COR-L47 (cell line): ENCODE measurements at places on chromosomes 4 and X.

GRCh38 chr4:24230955-24231354 lies 341.1 kb upstream of the PPARGC1A start:
- no peak for DNase-seq

DNA sequence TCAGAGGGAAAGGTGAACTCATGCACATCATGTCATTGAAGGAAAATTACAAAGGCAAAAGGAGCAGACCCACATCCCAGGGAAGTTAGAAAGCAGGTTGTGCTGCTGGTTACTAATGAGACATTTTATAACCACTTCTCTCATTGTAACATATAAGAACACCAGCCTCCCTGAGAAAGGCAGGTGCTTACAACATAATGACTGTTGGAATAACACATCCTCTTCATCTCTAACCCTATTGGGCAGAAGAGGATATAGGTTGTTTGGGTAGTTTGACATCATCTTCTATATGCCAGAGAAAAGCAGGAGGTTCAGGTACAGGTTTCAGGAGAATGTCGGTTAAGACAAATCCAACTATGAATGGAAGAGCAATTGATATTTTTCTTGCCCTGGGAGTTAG lies 77.6 kb downstream of the MAOA start:
- DNase-seq = no peak

DNA sequence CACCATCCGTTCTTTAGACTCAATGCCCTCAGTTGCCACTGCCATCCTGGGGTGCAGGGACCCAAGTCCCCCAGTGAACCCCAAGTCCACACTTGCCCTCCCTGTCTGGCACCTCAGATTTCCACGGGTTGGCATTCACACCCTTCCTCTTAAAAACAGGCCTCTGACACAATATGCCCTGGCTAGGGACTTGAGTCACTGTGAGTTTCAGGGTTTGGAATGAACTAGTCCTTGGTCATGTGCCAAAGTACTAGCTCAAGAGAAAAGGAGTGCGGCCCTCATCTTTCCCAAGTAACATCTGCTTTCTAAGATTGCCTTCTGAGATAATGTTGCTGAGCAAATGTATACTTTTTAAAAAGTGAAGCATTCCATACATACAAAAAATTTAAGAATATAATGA lies 134.0 kb downstream of the MID1 start:
- DNase-seq = no peak

GRCh38 chr4:78360466-78360865 lies 191.1 kb upstream of the ANXA3 start:
- no peak for DNase-seq

DNA sequence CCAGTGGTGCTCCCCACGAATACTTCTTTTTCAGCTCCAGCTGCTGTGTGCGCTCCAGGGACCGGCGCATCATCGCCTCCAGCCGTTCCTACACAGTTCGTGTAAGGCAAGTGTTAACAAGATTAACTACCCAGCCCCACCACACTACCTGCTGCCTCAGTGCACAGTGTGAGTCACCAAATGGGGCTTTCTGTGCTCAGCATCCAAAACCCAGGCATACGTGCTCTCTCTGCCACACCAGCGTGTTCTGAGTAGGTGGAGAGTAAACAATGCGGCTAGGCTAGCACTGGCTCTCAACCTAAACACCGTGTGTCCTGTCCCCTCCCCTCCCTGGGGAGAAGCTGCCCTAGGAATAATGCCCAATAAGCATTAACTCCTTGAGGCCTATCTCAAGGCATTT lies 60.0 kb downstream of the MAP7D2 start:
- DNase-seq = no peak

DNA sequence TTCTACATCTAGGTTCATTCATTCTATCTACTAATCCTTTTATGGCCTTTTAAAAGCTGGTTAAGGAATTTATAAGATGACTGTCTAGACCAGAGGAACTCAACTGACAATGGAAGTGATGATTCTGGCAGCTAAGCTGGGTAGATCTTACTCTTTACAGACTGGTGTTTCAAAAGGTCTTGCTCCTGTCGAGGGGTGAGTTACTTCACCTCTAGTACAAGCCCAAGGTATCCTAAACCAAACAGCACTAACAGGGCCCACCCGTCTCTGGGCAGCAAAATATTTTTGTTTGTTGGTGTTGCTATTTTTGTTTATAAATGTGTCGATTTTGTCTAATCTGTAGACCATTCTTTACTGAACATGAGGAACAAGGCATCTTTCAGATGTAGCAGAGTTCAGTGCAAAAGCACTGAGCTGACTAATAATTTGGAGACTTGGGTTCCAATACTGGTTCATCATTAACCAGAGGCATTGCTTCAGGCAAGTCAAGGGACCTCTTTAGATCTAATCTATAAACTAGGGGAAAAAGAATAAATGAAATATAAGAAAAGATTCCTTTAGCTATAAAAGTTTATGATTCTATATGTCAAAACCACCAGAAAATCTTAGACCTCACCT lies 90.3 kb upstream of the FRG1 start:
- no peak for DNase-seq

DNA sequence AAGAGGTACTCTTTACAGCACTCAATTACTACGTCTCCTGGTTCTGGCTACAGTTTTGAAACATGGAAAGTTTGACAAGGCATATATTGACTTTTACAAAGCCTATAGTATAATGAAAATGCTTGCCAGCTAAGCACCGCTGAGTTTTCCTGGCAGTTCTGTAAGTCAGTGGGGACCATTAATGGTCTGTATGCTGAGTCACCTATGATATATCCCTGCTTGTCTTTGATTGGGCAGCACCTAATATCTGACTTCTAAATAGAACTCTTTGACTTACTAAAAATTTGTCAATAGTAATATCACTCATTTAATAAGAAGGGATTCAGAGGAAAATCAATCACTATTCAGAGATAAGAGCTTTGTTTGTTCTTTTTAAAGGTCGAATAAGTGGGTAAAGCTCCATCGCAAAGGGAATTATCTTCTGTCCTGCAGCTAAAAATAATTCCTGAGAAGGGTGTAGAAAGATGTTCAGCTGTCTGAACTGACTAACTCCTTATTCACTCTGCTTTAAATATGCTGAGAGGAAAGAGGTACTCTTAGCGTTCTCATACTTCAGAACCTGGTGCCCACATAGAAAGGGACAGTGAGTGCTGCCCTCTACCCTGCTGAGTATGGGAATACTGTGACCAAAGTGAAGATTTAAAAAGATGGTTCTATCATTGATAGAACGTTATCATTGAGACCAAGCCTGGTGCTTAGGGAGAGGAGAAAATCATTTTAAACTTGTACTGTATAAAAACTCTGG lies 959 bp downstream of the SMPX start:
- no peak for DNase-seq

DNA sequence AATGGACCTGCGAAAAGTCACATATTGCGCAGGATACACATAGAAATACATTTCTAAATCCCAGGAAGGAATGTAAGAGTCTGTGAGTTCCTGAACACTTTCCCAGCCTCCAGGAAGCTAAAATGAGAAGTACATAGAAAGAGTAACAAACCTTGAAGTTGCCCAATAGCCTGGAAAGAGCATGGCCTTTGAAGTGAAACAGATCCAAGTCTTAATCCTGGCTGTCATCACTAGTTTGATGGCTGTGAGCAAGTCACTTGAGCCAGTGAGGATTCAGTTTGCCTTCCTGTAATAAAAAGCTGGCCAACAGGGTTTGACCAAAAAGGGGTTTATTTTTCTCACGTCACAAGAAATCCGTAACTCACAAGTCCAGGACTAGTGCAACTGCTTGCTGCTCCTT lies 69.8 kb downstream of the ARHGEF38 start:
- no peak for DNase-seq

- DNase-seq = no peak
These were observed 21.1 kb downstream of the RNF4 start for GRCh38 chr4:2489841-2490552.

- DNase-seq = no peak
These were observed 104.6 kb upstream of the BMPR1B start for GRCh38 chr4:94653095-94653649.

GRCh38 chrX:121571333-121571732 lies 523.9 kb downstream of the GLUD2 start:
- DNase-seq = no peak

- DNase-seq = no peak
These were observed 15.4 kb downstream of the SORCS2 start for GRCh38 chr4:7207628-7208231.

DNA sequence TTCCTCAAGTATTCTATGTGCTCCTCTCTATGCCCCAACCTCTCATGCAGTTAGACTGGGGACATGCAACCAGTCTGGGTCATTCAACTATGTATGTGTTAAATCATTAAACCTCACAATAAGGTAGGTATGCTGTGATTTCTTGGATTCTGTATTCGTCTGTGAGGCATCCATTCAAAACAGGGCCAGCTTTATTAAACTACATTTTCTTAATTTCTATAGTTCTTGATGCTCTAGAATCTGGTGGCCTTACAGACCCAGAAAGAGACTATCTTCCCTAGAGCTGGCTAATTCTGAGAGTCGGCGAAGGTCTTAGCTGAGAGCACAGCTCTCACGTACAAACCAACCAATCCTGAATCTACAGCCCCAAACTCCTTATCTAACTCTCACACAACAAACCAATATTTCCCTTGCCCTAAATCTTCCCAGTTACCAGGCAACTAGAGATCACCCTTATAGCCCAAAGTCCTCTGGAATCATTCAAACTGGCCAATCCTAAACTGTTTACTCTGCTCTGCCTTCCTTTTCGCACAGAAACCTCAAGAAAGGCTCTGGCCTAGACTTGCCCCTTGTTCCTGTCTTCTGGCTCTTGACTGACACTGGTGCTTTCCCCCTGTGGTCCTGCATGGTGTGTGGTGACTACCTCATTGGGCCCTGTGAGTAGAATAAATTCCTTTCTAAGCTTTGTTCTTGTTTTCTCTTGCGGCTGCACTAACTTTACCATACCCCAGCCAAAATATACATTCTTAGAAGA lies 203.5 kb upstream of the TET2 start:
- no peak for DNase-seq

DNA sequence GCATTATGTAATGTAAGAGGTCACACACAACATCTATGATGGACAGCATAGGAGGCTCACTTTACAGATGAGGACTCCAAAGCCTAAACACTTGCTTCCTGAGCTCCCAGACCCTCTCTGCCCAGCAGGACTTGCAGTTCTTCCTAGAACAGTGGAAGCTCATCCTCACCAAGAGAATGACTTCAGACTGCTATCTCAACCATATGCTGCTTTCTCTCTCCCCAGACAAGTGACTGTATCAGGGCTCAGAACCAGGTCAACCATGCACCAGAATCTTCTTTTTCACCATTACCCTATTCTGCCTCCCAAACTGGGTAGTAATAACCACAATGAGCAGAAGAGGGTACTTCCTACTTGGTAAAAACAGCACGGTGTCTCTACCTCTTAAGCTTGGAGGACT lies 12.2 kb downstream of the RNF150 start:
- DNase-seq = no peak

DNA sequence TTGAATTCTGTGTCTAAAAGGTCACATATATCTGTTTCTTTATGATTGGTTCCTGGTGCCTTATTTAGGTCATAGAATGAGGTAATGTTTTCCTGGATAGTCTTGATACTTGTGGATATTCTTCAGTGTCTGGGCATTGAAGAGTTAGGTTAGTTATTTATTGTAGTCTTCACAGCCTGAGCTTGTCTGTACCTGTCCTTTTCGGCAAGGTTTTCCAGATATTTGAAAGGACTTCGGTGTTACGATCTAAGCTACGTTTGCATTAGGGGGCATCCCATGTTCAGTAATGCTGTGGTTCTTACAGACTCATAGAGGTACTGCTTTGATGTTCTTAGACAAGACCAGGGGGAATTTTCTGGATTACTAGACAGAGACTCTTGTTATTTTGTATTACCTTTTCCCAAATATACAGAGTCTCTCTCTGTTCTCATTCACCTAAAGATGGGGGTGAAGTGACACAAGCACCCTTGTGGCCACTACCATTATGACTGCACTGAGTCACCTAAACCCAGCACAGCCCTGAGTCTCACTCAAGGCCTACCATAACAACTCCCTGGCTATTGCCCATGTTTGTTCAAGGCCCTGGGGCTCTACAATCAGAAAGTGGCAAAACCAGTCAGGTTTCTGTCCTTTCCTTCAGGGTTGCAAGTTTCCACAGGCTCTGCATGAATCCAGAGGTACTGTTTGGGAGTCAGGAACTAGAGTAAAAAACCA lies 30.1 kb upstream of the CYSLTR1 start:
- DNase-seq = no peak

GRCh38 chrX:40057405-40057804 lies 40.4 kb downstream of the BCOR start:
- DNase-seq = no peak

DNA sequence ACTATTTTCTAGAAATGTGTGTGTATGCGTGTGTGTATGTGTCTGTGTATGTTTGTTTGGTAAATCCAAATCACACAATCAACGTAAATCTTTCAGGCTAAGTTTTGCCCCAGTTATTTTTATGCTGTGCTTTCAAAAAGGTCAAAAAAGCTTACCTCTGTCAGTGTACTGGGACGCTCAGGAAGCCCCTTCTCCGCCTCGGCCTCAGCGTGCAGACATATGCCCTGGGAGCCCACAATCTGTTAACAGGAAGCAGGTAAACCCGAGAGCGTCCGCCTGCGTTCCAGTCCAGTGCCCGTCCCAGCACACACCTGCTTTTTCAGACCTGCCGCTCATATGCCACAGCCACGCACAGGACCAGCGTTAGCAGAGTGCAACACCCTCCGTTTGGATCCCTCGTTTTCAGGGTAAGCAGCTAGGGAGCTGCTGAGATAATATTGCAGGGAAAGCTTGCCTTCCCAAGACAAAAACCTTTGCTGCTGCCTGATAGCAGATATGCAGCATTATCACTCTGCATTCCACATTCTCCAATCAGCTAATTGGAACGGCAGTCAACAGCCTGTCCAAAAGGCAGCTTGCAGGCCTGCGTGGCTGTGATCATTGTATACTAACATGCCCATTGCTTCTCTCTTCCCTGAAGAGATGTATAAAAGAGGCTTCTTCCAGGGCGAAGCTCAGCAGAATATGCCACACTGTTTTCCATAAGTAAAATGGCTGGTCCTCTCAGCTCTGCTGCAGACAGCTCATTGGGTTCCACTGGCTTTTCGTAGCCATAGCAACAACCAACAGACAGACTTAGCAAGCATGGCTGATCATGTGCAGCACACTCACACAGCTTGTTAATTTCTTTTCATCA lies at the start of gene SORBS2:
TSS of gene SORBS2 (minus strand) at position 686 of the 856 bp plus-strand sequence. CDS start 121,623 bp downstream, outside the sequence.
- peak; percentile 51 for DNase-seq

DNA sequence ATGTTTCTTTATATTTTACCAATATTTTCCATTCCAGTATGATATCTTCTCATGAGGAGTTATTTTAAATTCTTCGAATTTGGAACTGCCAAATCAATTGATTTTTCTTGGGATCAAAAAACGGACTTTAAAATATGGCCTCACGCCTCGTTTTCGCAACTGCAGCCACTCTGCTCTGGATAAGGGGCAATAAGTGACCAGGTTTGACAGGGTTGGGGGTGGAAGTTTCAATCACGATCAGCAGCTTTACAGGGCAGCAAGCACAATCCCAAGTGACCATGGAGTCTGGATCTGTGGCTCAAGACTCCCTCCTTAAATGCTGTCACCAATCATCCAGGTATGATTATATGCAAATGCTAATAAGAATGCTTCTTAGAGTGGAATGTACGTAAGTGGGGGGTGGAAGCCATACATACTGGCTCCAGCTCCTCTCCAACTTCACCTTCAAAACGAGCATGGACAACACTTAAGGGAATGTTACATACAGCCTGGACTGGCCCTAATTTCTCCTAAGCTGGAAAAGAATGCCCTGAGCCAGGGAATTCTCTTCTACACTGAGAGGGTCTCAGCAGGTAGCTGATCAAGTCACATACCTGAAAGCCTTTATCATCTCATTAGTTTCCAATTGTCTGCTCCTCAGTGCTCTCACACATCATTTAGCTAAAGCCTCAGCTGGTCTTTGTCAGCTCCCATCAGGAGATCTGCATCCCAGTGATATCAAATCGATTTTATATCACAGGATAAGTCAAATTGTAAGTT lies 176.9 kb upstream of the DCAF8L1 start:
- peak; percentile 0 for DNase-seq

GRCh38 chr4:168651864-168652263 lies 155.0 kb downstream of the PALLD start:
- no peak for DNase-seq
